ENCODE measurements at places on chromosomes 3 and 15. TPM values are rescaled to one million over a fixed set of nuclear protein-coding genes. Genes with fewer than 3 reads are reported as not detected.

HDDC3 gene
- total RNA-seq, result 35.0 TPM

SMCO1 gene
- not detected for total RNA-seq

ANKDD1A gene
- total RNA-seq, result 1.4 TPM

SLC27A2 gene
- 42.0 TPM for total RNA-seq

SNX22 gene
- 0.90 TPM for total RNA-seq

FANCD2OS gene
- not detected for total RNA-seq

CCR9 gene
- total RNA-seq, result not detected

XXYLT1 gene
- total RNA-seq, result 9.7 TPM

TEX55 gene
- total RNA-seq, result not detected

CSPG5 gene
- 1.1 TPM for total RNA-seq

ATP10A gene
- 8.0 TPM for total RNA-seq

SLC51B gene
- total RNA-seq, result 18.9 TPM

ARHGEF3 gene
- total RNA-seq, result 8.5 TPM

PAQR9 gene
- 4.1 TPM for total RNA-seq

RLBP1 gene
- total RNA-seq, result not detected

CEP63 gene
- 14.4 TPM for total RNA-seq

ADAMTS17 gene
- 0.18 TPM for total RNA-seq

HPS3 gene
- total RNA-seq, result 30.1 TPM

MAP2K1 gene
- total RNA-seq, result 120 TPM

TMEM207 gene
- total RNA-seq, result not detected

HIGD2B gene
- not detected for total RNA-seq

CFAP91 gene
- total RNA-seq, result 0.29 TPM

CFAP100 gene
- not detected for total RNA-seq

KLHL40 gene
- total RNA-seq, result not detected

BSN gene
- total RNA-seq, result 0.08 TPM

TOP2B gene
- 61.9 TPM for total RNA-seq

HES1 gene
- 9.5 TPM for total RNA-seq

EPHB3 gene
- 0.23 TPM for total RNA-seq

CASR gene
- total RNA-seq, result not detected

MUC4 gene
- total RNA-seq, result not detected

GOLGA8T gene
- 1.6 TPM for total RNA-seq

MITF gene
- total RNA-seq, result 5.8 TPM

CLCN2 gene
- 5.5 TPM for total RNA-seq

HERC2 gene
- 51.0 TPM for total RNA-seq

FAM107A gene
- total RNA-seq, result 0.13 TPM

RPL4 gene
- 5,325 TPM for total RNA-seq

COL6A6 gene
- total RNA-seq, result not detected

IGSF10 gene
- total RNA-seq, result 0.54 TPM

NDN gene
- total RNA-seq, result 0.28 TPM

ATP13A5 gene
- total RNA-seq, result not detected

XPC gene
- total RNA-seq, result 33.5 TPM

FYCO1 gene
- total RNA-seq, result 5.6 TPM

COL8A1 gene
- not detected for total RNA-seq

MESP2 gene
- total RNA-seq, result 0.95 TPM

SLCO2A1 gene
- total RNA-seq, result 0.08 TPM

BNC1 gene
- total RNA-seq, result 0.48 TPM

NECTIN3 gene
- total RNA-seq, result 14.3 TPM

CCR1 gene
- total RNA-seq, result not detected

NMNAT3 gene
- 2.1 TPM for total RNA-seq

MINAR1 gene
- total RNA-seq, result 0.56 TPM

HTR3E gene
- not detected for total RNA-seq
